ENCODE measurements at places on chromosomes 12 and 14.

DNA sequence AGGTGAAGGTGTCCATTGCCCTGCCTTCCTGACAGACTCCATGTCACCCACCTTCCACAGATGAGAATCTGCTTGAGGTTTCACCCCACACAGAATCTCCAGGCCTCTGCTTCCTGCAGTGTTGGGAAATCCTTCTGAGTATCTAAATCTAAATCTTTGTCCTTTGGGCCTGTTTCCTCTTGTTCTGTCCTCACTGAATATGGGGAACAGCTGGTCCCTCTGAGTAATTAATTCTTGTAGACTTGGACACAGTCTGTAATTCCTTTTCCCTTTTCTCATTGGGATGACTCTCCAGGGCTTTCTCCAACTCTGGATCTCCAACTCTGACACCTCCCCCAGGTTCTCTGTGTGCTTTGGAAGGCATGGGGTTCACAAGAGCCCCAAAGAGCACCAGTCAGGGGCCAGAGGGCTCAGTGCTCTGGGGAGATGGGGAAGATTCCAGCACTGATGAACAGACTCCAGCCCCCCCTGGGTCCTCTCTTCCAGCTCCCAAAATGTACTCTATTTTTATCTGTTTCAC, 2.3 kb upstream of the ACVRL1 start:
- DNase-seq, result no peak

DNA sequence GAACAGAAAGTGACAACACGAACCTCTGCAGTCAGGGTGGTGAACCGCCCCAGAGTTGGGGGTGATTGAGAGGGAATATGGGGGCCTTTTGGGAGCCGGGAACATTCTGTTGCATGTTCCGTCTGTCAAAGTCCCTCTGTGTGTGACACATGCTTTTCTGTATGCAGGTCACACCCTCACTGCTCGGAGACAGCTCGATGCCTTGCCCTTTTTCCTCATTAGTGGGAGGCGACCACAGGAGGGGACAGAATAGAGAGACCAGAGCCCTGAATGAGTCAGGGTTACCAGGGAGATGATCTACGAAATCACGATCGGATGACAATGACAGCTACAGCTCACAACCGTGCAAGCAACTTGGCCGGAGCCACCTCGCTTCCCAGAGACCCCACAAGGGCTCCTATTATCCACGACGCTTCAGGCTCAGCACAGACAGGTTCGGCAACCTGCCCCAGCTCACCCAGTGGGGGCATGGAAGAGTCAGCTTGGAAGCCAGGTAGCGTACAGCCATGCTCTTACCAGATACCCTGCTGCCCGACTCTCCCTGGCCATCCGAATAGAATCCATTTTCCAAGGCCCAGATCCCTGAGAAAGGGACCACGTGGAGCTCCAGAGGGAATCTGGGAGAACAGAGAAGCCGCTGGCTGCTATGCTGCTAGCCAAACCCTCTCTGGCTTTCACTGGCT, 38.8 kb downstream of the TESC start:
- DNase-seq, result no peak

- DNase-seq, result no peak
These were observed 23.1 kb downstream of the MGAT4C start for GRCh38 chr12:86233126-86233525.

DNA sequence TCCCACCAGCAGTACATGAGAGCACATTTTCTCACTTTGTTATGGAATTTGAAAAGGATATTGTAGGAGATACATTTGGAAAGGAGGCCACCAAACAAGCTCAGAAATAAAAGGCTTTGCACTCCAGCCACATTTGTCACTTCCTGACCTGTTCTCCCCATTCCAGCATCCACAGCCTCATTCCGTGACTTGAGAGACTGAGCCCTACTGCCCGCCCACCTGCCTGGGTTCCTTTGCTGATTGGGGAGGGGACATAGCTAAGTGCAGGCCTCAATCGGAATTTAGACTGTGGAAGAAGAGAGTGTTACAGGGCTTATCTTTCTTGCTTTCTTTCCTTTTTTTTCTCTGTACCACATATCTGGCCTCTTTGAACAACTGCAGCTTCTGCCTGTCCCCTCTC, 735.4 kb upstream of the TMEM132C start:
- DNase-seq, result no peak

- DNase-seq, result no peak
These were observed 34.5 kb downstream of the FBRSL1 start for GRCh38 chr12:132524405-132524804.

GRCh38 chr14:23302290-23303225, at the start of gene PPP1R3E:
Gene PPP1R3E, minus strand, starts transcription at chr14:23302859. Its CDS starts 283 bp downstream, at chr14:23302576.
- DNase-seq, result peak; percentile 84

DNA sequence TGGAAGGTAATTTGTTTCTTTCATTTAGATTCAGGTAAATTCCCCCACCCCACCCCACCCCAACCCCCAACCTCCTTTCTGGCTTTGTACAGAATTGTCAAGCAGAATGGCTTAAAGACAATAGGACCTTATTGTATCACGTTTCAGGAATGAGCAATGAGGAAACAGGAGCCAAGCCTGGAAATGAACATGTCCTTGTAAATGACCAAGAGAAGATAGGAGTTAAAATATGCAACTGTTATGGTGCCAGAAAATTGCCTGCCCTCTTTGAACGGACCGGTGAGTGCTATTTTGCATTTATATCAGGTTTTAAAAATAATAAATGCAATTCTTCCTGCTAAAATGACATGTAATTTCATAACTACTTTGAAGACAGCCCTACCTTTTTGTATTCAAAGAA, 141.6 kb upstream of the PELI2 start:
- no peak for DNase-seq

DNA sequence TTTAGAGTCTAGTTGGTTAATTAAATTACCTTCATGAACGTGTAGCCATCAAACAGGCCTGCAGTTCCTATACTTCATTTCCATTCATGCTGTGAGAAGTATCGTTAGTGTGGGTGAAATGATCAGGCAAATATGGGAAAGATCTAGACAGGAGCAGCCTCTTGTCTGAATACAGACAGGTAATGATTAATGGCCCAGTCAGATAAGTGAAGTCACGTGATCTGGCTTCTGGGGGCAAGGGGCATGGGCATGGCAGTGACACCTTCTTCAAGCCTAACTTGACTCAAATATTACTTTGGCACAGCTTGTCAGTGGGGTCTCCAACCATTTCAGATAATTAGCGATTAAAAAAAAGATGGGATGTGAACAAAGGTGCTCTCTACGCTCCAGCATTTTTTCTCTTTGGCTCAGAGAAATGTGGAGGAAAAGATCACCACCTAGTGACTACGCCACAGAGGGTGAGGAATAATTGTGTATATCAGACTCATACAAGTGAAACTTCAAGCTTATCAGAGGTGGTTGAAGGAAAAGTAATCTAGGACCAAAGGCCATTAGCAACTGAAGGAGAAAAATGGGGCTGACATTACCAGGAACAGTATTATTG, 17.8 kb downstream of the GUCY2C start:
- no peak for DNase-seq

DNA sequence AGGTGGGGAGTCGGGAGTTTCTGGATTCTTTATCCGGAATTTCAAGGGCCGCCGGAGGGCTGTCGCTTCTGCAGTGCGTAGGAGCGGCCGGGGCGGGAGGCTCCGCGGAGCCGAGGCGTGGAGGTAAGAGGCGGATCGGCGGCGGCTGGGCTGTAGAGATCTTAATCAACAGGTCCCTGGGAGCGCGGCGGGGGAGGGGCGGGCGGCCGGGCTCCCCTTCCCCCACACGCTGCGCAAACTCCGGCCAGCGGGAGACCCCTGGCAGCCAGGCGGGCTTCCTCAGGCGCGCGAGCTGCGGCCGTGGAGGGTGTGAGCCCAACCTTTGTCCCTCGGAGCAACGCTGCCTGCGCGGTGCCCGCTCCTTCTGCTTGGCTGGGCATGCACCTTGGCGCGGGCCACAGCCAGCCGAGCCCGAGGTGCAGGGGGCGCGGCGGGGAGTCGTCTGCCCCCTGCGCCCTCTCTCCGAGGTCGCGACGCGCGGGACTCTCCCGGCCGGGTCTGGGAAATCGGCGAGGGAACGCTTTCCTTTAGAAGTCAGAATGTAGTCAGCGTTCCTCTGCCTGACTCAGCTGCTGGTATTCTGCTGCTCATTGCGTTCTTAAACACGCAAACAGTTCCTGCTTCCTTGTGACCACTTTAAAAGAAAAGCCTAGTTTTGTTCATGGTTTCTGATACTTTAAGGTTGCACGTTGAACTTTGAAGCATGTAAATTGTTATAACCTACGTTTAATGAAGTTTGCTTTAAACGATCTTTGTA, at the start of gene PALS1:
Gene PALS1, plus strand, starts transcription at position 25 of the 757 bp plus-strand sequence. CDS start 37,736 bp downstream, outside the sequence.
- peak; percentile 11 for DNase-seq

DNA sequence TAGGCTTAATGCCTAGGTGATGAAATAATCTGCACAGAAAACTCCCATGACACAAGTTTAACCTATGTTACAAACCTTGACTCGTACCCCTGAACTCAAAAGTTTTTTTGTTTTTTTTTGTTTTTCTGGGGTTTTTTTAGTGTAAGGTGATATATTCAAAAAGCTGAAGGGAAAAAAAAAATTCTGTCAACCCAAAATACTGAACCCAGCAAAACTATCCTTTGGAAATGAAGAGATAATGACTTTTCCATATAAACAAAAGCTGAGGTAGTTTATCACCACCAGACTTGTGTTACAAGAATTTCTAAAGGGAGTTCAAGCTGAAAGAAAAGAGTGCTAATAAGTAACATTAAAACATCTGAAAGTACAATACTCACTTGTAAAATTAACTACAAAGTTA, 448.1 kb downstream of the KCNH5 start:
- no peak for DNase-seq

GRCh38 chr14:90654831-90655276, 161.4 kb downstream of the TTC7B start:
- DNase-seq, result no peak

GRCh38 chr12:94207849-94208621, 59.7 kb downstream of the PLXNC1 start:
- no peak for DNase-seq

DNA sequence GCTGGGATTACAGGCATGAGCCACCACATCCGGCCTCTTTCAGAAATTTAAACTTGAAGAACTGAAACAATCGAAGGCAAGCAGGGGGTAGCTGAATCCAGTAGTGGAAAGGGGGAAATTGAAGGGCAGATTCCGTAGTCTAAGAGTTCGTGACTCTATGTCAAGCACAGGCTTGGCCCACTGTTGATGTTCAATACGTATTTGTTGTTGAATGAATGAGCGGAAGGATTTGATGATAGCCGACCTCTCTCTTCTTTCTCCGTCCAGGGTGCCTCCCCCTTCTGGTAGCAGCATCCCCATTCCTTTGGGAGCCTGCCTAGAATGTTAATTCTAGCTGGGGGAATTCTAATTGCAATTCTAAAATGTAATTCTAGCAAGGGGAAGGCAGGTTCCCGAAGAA, 59.8 kb upstream of the MED13L start:
- DNase-seq, result no peak

DNA sequence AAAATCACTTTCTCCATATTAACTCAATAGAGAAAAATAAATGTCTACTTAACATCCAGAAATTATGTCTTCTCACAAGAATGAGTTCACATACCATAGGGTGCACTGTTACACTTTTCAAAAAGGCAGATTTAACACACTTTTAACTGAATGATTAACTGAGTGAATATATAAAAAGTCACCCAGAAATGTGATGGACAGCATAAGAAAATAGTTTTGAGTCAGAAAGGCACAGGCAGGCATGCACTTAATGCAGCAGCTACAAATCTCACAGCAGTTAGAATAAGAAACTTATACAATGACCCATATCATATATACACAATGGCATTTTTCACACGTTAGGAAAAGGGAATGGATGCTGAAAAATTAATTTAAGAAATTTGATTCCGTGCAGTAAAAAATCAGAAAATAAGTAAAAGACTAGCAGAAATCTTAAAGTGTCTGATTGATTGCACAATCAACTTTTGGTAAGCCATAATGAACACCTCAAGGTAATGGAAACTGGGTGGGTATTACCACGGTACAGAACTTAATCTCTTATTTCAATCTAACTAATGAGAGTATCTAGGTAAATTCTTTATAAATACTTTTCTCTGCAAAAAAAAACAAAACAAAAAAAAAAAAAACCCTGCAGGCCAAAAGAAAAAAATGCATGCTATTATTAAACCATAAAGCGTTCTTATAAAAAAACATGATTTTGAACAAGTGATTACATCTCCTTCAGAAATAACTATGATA, 3.5 kb downstream of the MED13L start:
- DNase-seq, result no peak
